Neural crest cell (in vitro differentiated cells): ENCODE measurements at places on chromosomes 3 and 15. TPM values are rescaled to one million over a fixed set of nuclear protein-coding genes. Genes with fewer than 3 reads are reported as not detected.

The NSUN3 gene
- total RNA-seq = 12.0 and 13.0 TPM in 2 replicates

The SPINK8 gene
- not detected in 2 replicates for total RNA-seq

The HDAC11 gene
- 12.6 and 14.0 TPM in 2 replicates for total RNA-seq

The SPPL2A gene
- total RNA-seq = 51.7 and 55.0 TPM in 2 replicates

The EXD1 gene
- not detected in 2 replicates for total RNA-seq

The DUOXA1 gene
- not detected in 2 replicates for total RNA-seq

The CGNL1 gene
- total RNA-seq = 1.2 and 1.3 TPM in 2 replicates

DNA sequence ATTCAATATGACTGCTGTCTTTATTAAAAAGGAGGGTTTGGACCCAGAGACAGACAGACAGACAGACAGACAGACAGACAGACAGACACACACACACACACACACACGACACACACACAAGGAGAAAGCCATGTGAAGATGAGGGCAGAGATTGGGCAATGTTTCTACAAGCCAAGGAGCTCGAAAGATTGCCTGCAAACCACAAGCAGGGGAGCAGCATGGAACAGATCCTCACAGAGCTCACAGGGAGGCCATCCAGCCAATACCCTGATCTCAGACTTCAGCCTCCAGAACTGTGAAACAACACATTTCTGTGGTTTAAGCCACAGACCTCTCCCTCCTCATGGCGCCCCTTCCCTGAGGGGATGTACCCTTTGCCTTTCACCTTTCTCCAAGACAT is 35.8 kb upstream of the ABHD2 start:
- no peak for DNase-seq

GRCh38 chr3:13009132-13009945 is 63.9 kb downstream of the IQSEC1 start:
- no peak for DNase-seq

DNA sequence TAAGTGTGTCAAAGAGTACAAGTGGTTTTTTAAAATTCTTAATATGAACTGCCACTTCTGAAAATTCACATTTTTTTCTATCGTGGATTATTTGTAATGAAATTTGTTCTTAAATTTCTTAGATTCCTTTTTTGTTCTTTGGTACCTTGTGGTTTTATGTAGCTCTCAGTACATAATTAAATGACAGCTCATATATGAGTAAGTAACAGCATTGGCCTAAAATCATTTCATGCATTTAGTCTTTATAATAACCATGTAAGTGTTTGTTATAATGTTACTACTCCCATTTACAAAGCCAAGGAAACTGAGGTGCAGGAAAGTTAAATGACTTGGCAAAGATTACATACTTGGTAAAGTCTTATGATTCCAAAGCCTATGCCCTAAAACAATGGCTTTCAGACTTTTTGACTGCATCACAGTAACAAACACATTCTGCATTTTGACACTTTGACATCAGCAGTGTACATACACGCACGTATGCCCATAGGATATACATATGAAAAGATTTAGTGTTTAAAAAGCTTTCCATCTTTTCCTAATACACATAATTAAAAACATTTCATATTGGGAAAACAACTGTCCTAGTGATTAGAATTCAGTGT is 14.9 kb downstream of the SPRED1 start:
- DNase-seq = no peak

DNA sequence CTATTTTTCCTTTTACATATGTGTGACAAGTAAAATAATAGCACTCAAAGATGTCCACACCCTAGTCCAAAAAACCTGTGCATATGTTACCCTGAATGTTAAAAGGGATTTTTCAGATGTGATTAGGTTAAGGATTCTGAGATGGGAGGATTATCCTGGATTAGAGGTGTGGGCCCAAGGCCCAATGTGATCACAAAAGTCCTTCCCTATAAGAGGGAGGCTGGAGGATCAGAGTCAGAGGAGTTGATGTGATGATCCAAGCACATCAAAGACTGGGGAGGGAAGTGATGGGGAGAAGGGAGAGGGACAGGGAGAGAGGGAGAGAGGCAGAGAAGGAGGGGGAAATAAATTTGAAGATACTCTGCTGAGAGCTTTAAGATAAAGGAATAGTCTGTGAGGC is 512.6 kb downstream of the PLOD2 start:
- DNase-seq = no peak

GRCh38 chr15:51096976-51097375 is 2.3 kb upstream of the TNFAIP8L3 start:
- no peak for DNase-seq

- no peak for DNase-seq
Observed at GRCh38 chr3:39142067-39142466, 11.3 kb downstream of the CSRNP1 start.

- no peak for DNase-seq
Observed at GRCh38 chr3:140236836-140237501, 302.0 kb downstream of the CLSTN2 start.

DNA sequence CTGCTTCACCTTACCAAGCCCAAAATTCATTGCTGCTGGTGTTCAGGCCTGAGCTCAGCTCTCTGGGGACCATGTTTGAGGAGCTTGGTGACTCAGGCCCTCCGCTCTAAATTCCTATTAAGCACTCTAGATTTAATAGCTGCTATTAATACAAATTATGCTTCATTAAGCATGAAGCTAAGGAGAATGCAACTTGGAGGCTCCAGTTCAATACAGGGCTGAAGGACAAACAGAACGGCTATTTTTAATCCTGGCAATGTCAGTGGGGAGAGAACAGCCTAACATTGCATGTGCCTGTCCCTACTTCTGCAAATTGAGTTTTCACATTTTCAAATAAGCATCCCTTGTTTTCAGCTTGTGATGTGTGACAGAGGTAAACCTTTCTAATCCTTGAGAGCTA is 80.1 kb upstream of the TRIM42 start:
- no peak for DNase-seq

- DNase-seq = peak; percentile 46
Observed at GRCh38 chr3:115092220-115092791, 54.8 kb downstream of the ZBTB20 start.

GRCh38 chr3:122356402-122356801 is 26.6 kb downstream of the MIX23 start:
- no peak for DNase-seq

- no peak for DNase-seq
Observed at GRCh38 chr15:34023907-34024306, 15.1 kb downstream of the AVEN start.

DNA sequence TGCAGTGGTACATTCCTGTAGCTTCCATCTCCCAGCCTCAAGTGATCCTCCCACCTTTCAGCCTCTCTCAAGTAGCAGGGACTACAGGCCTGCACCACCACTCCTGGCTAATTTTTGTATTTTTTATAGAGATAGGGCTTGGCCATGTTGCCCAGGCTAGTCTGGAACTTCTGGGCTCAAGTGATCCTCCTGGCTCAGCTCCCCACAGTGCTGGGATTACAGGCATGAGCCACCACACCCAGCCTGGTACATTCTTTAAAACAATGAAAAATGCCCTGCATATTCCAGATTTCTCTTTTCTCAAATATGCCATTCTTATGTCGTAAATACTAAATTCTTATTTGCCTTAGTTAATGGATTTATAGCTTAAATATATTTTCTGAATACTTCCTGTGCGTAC is 581.4 kb downstream of the MECOM start:
- no peak for DNase-seq

GRCh38 chr15:79930516-79930915 is 33.7 kb upstream of the MTHFS start:
- no peak for DNase-seq

DNA sequence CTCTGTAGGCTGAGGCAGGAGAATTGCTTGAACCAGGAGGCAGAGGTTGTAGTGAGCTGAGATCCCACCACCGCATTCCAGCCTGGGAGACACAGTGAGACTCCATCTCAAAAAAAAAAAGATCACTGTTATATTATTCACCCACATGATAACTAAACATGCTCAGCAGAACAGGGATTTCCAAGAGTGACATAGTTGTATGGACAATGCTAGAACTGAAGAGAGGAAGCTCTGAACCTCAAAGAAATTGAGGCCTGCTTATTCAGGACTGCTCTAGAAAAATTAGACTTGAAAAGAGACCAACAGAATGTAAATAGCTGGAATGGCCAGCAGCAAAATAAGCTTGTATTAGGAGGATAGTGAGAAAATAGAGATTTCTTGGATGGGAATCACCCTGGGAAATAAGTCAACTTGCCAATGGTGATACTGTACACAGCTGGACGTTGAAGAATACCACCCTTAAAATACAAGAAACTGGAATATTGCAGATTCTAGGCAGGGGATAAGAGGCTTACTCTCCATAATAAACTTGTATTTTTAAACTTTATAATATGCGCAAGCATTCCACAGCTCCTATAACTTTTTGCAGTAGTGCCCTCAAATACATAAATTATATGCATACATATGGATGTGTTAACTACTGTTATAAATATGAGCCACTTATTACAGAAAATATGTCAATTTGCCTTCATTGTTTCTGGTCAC is 28.2 kb downstream of the PIK3CB start:
- no peak for DNase-seq

GRCh38 chr3:158847452-158847821 is 45.6 kb downstream of the MFSD1 start:
- DNase-seq = no peak

GRCh38 chr3:30915782-30916181 is 21.3 kb upstream of the GADL1 start:
- DNase-seq = no peak

GRCh38 chr15:85456798-85457197 is 76.4 kb downstream of the AKAP13 start:
- no peak for DNase-seq

GRCh38 chr3:58625196-58625824 is 41.3 kb downstream of the FAM3D start:
- no peak for DNase-seq

- DNase-seq = no peak
Observed at GRCh38 chr15:36658898-36659639, 79.6 kb downstream of the CDIN1 start.

- DNase-seq = no peak
Observed at GRCh38 chr3:141382571-141382970, 14.3 kb downstream of the ZBTB38 start.

DNA sequence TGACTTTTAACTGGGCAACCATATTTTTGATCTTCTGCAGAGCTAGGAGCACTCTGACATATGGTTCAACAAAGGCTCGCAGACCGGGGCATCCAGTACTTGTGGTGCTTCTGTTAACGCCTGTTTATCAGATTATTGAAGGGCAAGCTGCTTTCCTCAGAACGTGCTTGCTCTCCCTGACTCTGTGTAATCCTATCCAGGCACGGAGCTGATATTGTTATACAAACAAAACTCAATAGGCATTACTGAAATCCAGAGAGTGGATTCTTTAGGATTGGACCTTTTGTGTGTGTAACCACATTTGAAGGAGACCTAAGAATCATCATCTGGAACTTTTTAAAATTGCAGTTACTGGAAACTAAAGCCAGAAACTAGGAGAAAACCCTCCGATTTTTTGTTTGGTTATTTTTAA is 246.5 kb downstream of the PTPRG start:
- no peak for DNase-seq

DNA sequence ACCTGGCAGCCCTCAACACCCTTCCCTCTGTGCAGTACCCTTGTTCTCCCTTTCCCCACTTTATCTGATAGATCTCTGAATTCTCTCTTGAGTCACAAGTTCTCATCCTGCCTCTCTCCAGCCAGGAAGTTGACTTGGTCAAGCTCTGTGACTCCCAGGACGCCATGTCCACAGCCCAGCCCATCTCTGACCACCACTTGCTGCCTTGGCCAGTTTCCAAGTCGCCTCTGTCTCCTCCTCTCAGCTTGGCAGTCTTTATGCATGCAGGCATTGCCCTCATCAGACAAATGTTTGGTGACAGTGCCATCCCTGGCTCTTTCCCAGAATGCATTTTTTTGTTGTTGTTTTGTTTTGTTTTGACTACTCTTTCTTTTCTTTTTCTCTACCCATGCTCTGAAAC is 25.7 kb downstream of the ZNF35 start:
- no peak for DNase-seq

GRCh38 chr3:67017211-67017610 is 19.1 kb downstream of the KBTBD8 start:
- no peak for DNase-seq

DNA sequence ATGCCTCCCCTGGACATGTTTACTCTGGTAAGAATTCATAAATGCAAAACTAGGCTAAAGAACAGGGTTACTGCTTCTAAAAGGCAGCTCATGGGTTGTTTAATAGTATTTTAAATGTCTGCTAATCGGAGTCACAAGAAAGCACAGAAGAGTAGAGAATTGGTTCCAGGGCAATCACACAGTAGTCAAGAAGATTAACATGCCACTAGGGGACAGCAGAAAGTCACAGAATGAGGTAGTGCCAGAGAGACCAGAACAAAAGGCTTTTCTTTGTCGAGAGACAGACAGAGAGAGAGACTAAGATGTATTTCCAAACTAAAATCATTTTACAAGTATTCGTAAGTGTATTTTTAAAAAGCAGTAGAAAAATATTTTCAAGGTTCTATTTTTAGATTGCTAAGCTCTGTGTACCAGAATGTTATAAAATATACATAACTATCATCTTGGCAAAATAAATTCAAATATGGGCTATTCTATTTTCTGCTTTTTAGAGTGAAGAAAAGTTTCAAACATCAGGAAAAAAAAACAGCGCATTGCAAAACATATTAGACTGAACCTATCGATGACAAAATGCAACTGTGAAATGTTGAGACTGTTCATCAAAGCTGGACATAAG is 78.3 kb upstream of the CDIN1 start:
- DNase-seq = peak; percentile 18

DNA sequence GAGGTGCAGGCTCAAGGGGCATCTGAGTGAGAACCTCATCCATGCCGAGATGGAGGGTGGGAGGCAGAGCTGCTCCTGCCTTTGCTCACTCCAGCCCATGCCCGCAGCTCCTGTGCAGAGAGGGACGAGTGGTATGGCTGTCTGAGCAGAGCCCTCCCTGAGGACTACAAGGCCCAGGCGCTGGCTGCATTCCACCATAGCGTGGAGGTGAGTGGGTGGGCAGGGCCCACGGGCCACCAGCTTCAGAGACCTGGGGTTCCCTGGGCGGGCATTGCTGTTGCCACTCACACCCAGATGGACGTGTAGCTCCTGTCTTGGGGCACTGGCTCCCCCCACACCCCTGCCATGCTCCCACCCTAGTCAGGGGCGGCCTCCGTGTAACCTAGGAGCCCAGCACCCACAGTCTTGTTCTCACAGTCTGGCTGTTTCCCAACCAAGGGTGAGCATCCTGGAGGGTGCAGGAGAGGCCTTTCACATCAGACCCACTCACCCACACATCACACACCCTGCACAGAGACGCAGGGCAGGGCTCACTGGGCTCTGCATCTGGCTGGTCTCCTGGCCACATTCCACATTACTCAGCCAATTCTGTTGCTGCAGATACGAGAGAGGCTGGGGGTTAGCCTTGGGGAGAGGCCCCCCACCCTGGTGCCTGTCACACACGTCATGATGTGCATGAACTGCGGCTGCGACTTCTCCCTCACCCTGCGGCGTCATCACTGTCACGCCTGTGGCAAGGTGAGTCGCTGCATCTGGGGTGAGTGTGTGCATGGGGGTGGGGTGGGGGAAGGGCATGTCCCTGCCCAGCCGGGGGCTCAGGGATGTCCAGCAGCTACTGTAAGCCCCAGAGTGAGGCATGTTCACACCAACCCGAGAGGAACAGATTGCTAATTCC is 25.3 kb upstream of the NR2C2 start:
- no peak for DNase-seq
